ENCODE measurements at places on chromosomes 3 and 15.

DNA sequence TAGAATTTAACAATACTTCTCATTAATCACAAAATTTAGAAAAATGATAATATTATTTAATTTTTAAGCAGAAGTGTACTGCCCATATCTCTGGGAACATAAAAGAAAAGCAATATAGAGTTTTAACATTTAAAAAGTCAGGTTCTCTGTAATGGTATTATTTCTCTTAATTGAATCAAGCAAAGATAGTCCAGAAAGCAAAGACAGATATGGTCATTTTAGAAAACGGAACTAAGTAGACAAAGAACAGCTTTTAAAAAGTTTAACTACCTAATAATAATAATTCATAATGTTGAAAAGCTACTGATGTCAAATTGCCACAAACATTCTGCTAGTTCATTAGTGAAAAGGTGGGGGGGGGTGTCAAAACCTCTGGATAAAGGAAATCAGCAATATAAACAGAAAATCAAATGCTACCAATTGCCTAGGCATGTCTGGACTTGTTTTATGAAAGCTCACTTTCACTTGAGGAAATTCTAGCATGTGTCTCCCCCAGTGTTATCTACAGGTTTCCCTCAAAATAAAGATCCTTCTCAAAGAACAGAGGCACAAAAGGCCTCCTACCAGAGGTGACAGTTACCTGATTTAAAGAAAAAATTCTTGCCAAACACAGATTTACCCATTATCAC, 1.7 kb downstream of the ZMAT3 start:
- DNase-seq: no peak

GRCh38 chr15:59646277-59646676, 11.0 kb downstream of the GTF2A2 start:
- no peak for DNase-seq

DNA sequence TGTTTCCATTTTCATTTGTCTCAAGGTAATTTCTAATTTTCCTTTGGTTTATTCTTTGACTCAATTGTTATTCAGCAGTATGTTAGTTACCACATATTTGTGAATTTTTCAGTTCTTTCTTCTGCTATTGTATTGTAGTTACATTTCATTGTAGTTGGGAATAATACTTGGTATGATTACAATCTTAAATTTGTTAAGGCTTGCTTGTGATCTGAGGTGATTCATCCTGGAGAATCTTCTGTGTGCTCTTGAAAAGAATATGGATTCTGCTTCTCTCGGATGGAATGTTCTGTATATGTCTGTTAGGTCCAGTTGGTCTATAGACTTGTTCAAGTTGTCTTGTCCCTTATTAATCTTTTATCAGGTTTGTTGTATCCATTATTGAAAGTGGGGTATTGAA, 63.4 kb upstream of the VEPH1 start:
- no peak for DNase-seq

DNA sequence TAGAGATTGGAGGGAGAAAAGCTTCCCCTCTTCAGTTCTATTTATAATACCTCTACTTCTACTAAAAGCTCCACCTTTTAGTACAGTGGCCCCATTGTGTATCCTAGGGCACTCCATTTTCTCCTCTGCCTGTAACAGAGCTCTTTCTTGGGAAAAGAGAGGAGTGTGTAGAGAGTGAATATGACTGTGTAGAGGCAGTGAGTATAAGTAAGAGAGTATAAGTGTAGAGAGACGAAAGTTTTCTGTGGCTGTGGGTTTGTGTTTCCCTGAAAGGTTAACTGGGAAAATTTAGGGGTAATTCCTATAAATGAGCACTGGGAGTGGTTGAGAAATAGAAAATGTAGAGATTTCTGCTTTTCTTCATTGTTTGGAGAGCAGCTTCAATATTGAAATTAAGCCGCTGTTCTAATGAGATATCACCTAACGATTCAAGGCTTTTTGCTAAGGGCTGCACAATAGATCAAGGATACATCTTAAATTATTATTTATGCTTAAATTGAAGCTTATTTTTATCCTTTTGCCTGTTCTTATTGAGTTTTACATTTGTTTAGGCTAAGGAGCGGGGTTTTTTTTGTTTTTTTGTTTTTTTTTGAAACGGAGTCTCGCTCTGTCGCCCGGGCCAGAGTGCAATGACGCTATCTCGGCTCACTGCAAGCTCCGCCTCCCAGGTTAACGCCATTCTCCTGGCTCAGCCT, 6.9 kb downstream of the IQGAP1 start:
- DNase-seq: no peak

DNA sequence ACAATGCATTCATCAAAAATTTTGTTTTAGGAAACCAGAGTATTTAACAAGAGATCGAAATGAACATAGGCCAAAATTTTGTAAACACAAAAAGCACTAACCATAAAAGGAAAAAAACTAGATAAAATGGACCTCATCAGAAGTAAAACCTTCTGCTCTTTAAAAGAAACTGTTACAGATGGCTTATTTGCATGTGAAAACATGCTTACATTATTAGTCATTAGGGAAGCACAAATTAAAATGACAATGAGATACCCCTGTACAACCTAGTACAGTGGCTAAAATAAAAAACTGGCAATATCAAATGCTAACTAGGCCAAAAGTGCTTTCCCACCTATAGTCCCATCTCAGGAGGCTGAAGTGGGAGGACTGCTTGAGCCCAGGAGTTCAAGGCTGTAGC, 19.3 kb downstream of the UBR1 start:
- peak; percentile 36 for DNase-seq
